ENCODE measurements at places on chromosomes 3 and 15. TPM values are rescaled to one million over a fixed set of nuclear protein-coding genes. Genes with fewer than 3 reads are reported as not detected.
A peak's percentile ranks its signal among the peaks of the same experiment; 100 is the strongest.

DNA sequence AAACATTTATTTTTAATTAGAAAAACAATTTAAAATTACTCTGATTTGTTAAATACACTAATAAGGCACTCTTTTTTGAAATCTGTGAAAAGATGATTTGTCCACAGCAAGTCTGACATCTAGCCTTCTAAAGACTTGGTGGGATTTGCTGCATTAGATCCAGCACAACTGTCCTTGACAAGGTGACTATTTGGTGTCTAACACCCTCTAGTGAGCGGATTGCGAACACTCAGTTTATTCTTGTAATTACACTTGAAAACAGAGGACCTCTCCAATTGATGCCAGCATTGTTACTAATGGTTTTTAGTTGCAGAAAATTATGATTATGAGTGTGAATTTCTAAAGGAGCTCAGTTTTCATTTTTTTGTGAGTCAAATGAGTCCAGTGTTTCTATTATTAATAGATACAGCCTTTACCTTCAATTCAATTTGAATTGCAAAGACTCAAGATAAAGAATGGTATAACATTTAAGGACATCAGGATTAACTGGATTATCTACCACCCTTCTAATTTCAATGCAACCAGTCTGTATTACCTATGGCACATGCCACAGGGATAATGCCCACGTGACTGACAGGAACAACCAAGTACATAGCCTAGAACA is 29.7 kb upstream of the STRIT1 start:
- ATAC-seq, result peak; percentile 67

GRCh38 chr3:63607716-63608115 is 44.8 kb upstream of the SNTN start:
- no peak for ATAC-seq

DNA sequence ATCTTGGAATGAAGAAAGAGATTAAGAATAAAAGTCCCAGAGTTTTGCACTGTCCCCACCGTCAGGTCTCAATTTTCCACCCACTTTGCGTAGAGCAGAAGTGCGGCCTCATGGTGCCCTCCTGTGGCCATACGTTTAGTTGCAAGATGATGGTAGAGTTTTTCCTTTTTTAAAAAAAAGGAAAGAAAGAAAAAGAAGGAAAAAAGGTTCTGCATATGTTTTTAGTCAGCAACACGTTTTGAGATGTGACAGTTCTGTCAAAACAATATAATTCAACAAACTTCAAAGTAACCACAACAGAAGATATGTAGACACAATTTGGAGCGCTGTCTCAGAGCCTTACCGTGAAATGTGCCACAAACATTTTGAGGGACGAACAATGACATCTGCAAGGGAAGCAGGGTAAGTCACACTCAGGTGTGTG is 24.6 kb downstream of the EBLN2 start:
- ATAC-seq, result peak; percentile 61

- no peak for ATAC-seq
These were observed 135.7 kb downstream of the ZPLD1 start for GRCh38 chr3:102570511-102570910.

DNA sequence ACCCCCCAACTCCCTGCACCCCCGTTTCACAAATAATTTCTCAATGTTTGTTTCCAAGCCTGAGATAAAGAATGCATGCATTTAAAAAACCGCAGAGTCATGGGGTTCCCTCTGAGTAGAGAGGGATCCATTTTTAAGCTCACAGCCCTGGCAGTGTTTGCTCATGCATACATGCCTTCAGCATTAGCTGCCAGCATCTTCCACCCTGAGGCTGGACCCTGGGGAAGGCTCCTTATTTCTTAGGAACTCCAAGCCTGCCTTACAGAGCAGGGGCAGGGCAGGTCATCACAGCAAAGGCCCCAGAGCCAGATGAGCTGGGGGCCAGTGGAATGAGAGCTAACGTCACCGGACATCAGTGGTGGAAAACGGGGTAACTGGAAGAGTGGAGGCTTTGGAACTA is 31.3 kb downstream of the TLE3 start:
- ATAC-seq, result no peak

DNA sequence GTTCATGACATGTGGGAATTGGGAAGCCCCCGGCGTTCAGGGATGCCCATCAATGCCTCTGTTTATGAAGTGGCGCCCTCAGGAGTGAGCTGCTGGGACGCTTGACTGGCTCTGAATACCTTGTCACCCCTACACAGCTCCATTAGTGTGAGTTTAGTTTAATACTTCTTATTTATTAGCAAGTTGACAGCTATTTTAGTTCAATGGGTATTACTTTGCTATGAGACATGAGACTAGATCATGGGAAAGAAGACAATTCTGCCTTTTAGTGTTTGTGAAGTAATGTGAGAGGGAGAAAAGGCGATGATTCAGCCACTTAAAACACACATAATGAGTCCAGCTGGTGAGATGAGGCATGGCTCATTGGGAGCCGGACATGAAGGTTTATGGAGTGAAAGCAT is 678.5 kb downstream of the NR2F2 start:
- no peak for ATAC-seq

GRCh38 chr3:87088993-87089841 is 98.3 kb upstream of the VGLL3 start:
- peak; percentile 92 for ATAC-seq

DNA sequence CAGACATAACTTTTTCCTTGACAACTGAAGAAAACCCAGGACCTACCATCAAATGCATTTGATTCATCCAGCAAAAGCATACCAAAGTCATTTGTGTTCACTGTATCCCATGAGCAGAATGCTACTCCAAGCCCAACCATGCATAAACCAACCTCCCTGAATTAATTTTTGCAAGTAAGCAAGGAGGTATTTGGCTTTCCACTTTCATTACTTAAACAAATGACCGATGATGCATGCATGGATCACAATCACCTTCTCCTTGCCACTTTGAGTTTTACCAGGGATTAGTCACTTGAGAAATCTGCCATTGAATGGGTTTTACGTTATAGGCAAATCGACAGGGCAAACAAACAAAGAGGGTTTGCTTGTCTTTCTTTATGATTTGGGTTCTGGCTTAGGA is 214.8 kb downstream of the FMN1 start:
- ATAC-seq, result peak; percentile 34

GRCh38 chr15:45179221-45179985 is 8.4 kb downstream of the SHF start:
- ATAC-seq, result no peak

DNA sequence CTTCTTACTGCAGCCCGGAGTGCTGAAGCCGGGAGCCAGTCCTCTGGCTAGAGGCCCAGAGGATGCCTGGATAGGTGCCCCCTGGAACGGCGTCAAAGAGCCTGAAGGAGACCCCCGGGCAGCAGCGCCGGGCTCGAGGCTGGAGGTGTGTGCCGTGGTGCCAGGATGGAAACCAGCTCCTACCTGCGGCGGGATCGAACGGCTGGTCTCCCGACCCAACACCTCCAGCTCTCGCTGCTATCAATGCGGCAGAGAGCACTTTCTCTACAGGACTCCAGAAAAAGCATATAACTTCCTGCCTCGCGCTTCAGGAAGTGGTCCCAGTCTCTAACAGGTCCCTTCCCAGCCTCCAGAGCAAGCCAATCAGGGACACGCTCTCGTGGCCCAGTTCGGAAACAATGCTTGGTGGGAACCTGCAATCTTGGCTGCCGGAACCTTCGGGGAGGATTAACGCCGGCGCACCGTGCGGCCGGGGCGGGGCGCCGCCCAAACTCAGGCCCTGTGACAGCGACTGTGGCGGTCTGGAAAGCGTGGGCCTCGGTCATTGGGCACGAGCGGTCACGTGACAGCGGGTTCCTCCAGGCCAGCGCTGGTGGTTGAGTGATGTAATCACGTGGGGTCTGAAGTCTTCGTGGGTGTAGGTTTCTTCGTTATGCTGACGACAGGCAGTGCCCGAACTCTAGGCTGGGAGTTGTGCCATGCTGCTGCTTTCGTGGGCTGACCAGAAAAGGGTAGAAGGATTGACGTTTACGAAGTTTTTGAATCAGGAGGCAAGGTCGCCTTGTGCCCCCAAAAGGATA is at the start of gene SLC33A1:
Gene SLC33A1, minus strand, starts transcription at position 287 of the 800 bp plus-strand sequence. CDS start 430 bp downstream, outside the sequence.
- ATAC-seq, result peak; percentile 97

- ATAC-seq, result no peak
These were observed 396.7 kb downstream of the FOXP1 start for GRCh38 chr3:71186801-71187200.

- no peak for ATAC-seq
These were observed at the start of gene P2RY13 for GRCh38 chr3:151329363-151329762. P2RY13 (minus strand) TSS chr3:151329549; CDS start chr3:151329528, 21 bp downstream.

DNA sequence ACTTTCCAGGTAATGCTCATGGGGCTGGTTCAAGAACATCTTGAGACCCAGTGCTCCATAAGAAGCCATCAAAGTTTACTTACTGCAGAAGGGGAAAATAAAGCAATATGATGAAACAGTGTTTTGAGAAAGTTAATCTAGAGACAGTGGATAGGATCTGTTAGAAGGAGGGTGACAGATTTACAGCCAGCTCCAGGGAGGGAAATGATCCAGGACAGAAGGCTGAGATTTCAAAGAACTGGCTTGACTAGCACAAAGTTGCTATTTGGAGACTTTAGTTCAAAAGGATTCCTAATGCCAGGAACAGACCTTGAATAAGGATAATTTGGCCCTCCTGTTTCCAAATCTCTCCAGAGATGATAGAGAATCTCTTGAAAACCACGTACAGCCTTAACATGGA is 166.5 kb upstream of the NECTIN3 start:
- no peak for ATAC-seq

GRCh38 chr3:64915778-64916177 is 228.0 kb upstream of the ADAMTS9 start:
- peak; percentile 54 for ATAC-seq

DNA sequence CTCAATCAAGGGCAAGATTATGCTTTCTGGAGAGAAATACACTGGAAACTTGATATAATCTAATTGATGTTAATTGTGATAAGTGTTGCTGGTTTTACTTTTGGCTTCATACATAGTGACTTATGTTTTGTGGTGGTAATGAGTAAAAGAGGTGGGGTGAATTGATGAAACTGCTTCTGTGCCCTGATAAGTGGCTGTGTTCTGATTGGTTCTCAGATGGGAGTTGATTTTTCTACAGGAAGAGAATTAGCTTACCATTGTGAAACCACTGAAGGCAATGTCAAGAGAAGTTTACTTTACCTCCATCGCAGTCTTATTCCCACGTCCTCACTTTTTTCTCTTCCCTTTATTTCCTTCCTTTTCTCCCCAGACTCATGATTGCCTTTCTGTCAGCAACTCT is 23.8 kb downstream of the TMEM45A start:
- no peak for ATAC-seq

DNA sequence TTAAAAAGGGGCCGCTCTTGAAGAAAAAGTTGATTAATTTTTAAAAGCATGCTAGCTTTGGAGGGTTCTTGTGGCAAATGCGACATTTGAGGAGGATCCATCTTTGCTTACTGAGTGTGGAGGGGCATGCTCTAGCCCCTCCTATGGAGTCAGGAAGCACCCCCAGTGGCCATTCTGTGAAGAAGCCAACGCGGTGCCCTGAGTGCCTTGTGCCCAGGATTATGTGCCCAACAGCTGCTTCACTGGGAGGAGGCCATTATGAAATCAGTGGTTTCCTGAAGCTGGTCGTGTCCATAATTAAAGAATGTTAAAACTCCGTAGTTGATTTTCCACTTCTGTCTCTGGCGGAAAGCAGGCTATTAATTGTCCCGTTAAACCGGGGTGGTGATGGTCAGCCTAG is 69.1 kb upstream of the TNFAIP8L3 start:
- ATAC-seq, result no peak

- peak; percentile 68 for ATAC-seq
These were observed 92.7 kb downstream of the MYLK start for GRCh38 chr3:123791417-123791816.

GRCh38 chr3:116070061-116070460 is 375.2 kb downstream of the LSAMP start:
- ATAC-seq, result no peak

DNA sequence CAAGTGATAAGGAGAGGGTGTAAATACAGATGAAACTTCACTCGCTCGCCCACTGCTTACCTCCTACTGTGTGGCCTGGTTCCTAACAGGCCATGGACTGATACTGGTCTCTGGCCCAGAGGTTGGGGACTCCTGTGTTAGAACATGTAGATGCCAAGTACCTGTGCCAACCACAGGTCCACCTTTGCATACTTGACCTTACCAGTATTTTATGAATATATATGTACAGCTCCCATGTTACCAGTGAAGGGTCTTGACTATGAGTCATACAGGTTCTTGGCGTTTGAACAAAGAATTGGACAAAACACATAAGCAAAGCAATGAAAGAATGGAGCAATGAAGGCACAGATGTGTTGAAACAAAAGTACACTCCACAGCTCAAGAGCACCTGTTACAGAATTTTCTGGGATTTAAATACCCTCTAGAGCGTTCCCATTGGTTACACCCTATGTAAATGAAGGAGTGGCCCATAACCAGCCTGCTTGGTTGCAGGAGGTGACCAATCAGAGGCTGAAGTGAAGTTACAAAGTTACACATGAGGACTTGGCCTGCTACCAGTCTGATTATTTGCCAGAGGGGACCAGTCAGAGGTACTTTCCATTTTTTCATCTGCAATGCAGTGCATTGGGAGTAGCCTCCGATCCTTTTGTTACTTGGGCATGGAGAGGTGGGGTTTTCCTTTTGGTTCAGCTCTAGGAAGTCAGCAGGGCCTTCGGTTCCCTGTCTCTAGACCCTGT is 1.7 kb upstream of the GFM1 start:
- no peak for ATAC-seq

- ATAC-seq, result no peak
These were observed 21.1 kb downstream of the GTF2A2 start for GRCh38 chr15:59636184-59636583.

DNA sequence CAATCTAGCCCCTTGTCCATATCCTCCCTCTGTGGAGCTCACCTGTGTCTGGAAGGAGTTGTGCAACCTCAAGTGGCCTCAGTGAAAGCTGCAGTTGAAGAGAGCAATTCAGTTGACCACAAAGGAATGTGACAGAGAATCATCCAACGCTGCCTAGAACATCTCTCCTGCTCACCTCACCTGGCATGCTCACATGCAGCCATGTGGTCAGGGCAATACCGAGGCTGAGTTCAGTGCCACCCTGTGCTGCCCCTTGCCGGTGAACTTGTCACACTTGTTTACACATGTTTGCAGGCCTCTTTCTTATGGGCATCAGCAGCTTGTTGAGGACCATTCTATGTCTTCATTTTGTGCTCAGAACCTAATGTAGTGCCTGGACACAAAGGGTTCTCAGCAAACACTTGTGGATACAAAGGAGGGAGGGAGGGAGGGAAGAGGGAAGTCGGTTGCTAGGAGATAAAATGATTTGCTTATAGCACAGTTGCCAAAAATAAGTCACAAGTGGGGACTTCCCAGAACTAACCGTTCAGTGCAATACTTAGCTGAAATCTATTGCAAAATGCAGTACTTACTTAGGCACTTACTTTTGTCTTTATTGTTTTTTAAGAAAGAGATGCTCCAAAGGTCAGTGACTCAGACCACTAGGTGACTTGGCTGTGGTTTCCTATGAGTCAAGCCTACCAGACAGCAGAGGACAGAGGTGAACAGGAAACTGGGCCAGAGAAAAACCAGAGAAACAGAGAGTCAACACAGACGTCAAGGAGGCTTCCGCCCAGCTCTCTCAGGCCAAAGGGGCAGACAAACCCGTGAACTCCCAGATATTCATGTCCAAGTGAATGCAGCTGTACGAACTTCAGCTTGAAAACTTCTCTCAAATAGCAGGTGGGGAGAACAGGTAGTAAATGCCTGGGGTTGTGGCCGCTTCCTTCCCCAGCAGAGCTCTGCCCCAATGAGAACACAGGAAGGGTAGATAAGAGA is 227.8 kb upstream of the CTNNB1 start:
- peak; percentile 90 for ATAC-seq

The ACTC1 gene
- total RNA-seq, result 9.7 TPM

The GP9 gene
- total RNA-seq, result not detected

The SENP5 gene
- 56.8 TPM for total RNA-seq

The BBS4 gene
- total RNA-seq, result 34.9 TPM

The AP3B2 gene
- 2.2 TPM for total RNA-seq

The TIMP4 gene
- total RNA-seq, result 35.1 TPM

All from gastroesophageal sphincter (tissue), 4 donors.